G401 (cell line): ENCODE measurements at places on chromosomes 13 and 19. TPM values are rescaled to one million over a fixed set of nuclear protein-coding genes. Genes with fewer than 3 reads are reported as not detected.

The MADCAM1 gene
- 0.14 TPM in 1 of 2 replicates, not detected in the other for total RNA-seq

The ZNF530 gene
- 6.5 and 8.3 TPM in 2 replicates for total RNA-seq

The ATP4B gene
- total RNA-seq = not detected in 2 replicates

The LSR gene
- 16.7 and 18.7 TPM in 2 replicates for total RNA-seq

The OR4F17 gene
- not detected in 2 replicates for total RNA-seq

The FFAR2 gene
- total RNA-seq = not detected in 2 replicates

DNA sequence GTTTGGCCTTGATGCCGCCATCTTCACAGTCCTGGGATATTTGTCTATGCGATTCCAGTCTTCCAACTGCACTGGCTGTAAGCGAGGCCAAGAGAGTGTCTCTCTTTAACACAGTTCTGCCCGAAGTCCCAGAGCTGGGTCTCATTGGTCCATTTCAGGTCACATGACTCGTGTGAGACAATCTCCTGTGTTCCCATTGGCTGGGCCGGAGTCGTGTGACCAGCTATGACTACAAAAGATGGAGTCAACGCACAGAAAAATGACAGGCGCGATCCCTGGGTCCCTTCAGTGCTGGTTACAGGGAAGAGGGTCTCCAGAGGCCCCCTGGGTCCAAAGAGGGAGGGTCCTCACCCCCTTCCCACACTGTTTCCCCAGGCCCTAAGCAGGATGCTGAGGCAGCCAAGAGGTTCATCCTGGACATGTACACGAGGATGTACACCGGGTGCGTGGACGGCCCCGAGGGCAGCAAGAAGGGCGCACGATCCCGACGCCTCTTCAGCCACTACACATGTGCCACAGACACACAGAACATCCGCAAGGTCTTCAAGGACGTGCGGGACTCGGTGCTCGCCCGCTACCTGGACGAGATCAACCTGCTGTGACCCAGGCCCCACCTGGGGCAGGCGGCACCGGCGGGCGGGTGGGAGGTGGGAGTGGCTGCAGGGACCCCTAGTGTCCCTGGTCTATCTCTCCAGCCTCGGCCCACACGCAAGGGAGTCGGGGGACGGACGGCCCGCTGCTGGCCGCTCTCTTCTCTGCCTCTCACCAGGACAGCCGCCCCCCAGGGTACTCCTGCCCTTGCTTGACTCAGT, 15.9 kb upstream of the S1PR4 start:
- no peak for DNase-seq

DNA sequence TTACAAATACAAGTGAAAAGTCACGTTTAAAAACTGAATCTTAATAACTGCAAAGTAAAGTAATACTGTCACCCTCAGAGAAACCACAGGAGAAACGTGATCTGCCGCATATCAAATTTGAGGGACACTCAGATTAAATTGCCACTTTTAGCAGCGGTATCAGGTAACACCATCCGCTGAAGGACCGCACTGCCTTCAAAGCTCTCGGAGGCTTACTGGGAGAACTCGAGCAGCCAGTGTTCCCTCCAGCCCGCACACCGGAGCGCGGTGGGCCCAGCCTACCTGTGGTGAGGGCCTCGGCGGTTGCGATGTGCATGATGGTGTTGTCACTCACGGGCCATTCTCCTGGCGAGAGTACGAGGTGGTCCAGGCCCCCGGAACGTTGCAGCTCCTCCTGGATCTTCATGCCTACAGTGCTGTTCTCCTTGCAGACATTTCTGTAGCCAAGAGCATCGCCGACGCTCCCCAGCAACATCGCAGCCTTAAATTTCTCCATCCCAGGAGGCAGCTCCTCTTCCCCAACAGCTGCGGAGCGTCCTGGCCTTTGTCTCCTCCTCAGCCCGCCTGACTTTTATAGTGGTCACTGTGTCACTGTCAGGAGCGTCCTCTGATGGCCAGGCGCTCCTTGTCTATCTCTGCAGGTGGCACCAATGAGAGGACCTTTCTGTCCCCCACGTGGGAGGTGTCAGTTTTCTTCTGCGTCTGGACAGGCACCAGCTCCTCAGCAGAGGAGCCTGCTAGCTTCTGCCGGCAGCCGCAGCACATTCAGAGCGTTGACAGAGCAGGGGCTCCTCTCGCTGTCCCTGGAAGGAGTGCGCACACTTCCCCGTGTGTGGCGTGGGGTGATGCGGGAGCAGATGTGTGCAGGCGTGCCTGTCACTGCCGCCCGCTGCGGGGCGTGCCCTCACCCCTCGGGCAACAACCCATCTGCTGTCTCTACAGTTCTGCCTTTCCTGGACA, at the start of gene ADPRHL1:
Gene ADPRHL1, minus strand, starts transcription at position 547 of the 960 bp plus-strand sequence. Its CDS starts 51 bp downstream, at position 496.
- peak; percentile 22 for DNase-seq

DNA sequence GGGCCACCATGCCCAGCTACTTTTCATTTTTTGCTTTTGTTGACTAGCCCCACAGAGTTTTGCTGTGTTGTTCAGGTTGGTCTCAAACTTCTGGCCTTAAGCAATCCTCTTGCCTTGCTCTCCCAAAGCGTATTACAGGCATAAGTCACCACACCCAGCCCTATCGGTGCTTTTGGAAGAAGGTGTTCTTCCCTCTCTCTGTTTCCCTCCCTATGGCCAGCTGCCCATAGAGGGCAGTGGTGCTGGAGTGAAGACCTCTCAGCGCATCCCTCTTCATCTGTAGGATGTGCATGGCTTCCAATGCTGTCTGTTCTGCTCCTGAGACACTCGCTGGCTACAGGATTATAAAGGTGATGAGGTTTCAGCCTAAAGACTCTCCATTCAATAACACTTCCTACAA, 1.3 kb upstream of the CD22 start:
- DNase-seq = no peak

DNA sequence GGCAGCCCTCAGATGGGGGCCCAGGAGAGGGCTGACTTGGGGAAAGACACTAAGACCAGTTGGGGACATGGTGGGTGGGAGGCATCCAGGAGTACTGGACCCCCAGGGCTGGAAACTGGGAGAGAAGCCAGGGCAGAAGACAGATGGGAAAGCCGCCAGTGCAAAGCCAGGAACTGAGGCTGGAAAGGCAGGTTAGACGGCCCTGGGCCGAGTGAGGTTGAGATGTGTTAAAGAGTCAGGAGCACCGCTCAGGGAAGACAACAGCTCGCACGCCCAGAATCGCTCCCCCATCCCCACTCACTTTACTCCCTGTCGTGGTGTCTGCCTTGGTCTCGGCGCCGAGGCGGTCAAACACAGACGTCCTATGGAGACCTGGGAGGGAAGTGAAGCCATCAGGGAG, 24.5 kb downstream of the C19orf47 start:
- no peak for DNase-seq

- no peak for DNase-seq
Observed at GRCh38 chr13:44786756-44787155, 202.5 kb downstream of the NUFIP1 start.

- DNase-seq = no peak
Observed at GRCh38 chr13:73481886-73482445, 423.2 kb downstream of the KLF5 start.

- no peak for DNase-seq
Observed at GRCh38 chr13:27455331-27455855, 5.0 kb upstream of the MTIF3 start.

DNA sequence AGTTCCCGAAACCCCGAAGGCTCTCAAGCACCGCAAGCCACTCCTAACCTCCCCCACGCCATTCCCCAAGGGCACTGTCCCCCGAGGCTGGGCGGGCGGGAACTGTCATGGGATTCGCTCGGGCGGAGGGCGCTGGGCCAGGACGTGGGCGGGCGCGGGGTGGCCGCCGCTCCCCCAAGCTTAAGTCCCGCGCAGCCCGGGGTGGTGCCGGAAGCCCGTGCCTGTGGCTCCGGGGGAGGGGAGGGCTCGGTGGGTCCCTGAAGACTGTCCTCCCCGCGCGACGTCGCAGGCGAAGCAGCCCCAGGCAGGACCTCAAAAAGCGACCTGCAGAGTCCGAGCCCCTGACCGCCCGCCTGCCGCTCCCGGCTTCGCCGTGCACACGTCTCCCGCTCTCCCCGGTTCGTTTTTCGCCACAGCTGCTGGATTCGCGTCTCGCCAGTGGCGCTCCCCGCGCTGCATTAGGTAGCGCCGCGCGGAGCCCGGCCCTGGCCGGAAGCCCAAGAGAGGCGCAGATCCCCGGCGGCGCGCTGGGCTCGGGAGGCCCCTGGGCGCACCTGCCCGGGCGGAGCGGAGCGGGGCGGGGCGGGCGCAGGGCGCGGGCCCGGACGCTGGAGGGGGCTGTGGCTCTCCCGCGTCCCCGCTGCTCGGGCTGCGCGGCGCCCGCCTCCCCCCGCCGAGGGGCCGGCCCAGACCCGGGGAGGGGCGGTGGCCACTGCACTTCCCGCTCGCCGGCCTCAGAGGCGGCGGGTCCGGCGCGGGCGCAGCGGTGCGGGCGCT, at the start of gene FARP1:
Gene FARP1, plus strand, starts transcription at position 715 of the 777 bp plus-strand sequence. CDS start 70,149 bp downstream, outside the sequence.
- DNase-seq = peak; percentile 10

DNA sequence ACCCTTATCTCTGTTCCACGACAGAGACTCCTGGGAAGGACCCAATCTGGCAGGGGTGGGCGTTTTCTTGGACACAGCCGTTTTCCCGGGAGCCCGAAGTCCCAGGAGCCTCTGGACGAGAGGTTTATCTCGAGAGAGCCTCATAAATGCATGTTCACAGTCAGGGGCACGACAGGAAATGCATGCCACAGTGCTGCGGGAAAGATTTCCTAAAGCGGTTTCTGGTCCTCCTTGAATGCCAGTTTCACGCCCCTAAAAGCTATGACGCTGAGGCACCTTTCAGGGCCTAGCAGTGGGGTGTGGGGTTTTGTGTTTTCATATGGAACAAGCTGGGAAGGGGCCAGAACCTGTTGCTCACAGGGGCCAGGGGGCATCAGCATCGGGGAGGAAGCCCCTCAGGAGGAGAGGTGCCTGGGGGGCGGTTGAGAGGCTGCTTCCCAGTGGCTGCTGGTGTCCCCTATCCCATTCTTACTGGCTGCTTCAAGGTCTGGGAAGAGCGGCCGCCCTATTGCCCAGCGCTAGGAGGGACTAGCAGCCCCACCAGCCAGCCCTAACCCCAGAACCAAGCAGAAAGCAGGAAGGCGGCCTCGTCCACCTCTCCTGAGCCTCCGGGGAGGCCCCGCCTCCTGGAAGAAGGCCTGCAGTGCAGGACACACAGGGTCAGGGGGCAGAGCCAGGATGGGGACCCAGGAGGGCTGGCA, 157.0 kb downstream of the KDM4B start:
- DNase-seq = no peak

- no peak for DNase-seq
Observed at GRCh38 chr19:1122972-1123363, 19.2 kb downstream of the GPX4 start.

DNA sequence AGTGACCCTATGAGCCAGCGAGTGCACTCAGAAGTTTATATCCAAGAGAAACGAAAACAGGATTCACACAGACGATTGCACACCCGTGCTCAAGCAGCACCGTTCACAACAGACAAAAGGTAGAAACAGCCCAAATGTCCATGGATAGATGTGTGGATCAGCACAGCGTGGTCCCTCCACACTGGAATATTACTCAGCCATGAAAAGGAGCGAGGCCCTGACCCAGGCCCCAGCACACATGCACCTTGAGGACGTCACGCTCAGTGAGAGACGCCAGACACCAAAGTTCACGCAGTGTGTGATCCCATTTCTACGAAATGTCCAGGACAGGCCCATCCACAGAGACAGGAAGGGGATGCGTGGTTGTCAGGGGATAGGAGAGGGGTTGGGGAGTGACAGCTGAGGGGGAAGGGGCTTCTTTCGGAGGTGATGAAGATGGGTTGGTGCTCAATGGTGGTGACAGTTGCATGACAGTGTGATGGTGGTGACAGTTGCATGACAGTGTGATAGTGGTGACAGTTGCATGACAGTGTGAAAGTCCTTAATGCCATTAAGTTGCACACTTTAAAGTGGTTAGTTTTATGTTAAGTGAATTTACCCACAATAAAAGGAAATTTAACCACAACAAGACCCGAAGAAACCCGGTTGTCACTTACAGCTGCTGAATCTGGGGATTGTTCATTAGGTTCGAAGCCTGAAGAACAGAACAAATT, 18.9 kb upstream of the SLC39A3 start:
- DNase-seq = no peak

DNA sequence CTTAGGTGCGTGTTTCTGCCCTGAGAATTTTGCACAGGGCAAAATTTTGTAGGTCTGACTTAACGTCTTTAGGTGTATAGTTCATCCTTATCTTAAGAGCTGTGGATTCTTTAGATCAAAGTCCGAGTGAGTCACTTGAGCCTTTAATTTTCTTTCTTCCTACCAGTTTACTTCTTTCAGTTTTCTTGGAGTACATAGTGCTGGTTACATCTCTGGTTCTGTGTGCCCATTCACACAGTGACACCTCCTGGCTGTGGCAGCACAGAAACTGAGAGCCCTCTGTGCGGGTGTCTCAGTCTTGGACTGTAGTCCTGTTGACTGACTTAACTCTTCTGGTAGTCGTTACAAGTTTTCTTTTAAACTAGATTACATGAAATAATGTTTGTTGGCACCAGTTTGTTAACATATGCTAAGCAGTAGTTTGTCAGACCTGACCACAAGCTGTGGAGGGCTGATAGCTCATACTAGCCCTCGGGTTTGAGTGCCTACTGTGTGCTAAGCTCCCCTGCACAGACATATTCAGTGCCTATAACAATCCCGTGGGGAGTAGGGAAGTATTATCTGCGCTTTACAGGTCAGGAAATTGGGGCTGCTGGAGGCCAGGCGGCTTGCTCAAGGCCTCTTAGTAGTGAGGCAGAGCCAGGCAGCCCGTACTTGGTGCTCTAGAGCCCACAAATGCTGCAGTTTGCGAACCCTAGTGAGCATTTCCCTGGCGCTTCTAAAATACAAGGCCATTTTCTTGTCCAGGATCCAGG, 1.6 kb downstream of the GATAD2A start:
- DNase-seq = peak; percentile 68

DNA sequence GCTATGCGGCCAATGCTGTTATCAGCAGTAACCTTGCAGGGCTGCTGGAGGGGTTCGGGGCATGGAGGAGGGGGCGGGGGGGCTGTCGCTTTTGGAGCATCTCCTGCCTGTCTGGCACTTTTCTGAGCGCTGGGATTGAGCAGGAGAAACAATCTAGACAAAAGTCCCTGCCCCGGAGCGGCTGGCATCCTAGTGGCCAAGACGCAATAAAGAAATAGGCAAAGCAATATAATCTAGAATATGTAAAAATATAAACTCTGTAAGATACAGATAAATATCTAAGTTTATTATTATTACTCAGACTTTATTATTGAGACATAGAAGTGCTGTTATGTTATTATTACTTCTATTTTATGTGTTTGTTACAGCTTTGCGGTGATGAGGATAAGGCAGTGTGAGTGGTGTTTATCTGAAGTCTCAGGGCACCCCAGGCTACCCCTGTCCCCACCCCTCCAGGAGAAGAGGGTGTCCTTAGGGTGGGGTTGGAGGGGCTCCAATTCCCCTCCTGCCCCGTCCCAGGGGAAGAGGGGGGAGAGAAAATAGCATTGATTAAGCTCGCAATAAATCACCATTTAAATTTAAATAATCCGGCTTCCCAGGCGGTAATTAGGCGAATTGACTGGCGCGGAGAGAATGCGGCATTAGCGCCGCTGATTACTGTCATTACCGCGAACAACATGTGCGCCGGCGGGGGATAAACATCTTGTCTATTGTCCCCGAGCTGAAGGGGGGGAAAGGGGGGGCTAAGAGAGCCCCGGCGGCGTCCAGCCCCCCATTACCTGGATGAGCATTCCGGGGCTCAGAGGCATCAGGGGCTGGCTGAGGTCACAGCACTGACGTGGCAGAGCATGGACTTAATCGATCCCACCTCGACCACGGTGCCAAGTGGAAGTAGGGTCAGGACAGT, 3.2 kb downstream of the NPAS1 start:
- DNase-seq = no peak

- DNase-seq = no peak
Observed at GRCh38 chr19:5563008-5563431, 4.7 kb downstream of the TINCR start.
